ENCODE measurements at places on chromosomes 12 and 14.

DNA sequence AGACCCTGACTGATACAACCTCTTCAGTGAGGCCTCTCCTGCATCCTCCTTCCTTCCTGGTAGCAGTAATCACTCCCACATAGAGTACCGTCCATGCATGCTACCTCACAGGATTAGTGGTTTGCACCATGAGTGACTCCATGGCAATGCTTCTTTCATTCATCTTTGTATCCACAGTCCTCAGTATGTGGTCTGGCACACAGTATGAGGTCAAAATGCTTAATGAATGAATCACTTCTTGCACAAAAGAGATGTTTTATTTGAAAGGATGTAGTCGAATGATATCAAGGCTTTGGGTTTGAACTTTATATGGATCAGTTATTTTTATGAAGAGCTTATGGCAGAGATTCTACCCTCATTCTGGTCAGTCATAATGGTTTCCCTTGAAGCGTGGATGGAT, 42.2 kb downstream of the KCNA5 start:
- no peak for DNase-seq

DNA sequence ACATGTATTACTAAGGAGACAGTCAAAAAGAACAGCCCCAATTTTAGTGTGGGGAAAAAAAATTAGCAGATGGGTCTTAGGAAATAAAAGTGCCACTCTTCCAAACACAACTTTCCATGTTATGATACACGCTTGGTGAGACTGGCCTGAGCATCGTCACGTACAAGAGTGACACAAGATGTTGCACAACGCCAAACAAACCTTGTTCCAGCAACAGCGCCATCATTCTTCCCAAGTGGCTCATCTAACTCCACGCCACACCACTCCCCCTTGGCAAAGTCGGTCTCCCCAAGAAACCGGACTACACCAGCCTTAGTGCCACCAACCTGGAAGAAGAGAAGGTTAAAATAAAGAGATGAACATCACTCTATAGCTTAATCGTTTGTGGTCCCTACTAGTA, 58.7 kb downstream of the CLIP1 start:
- DNase-seq = no peak

DNA sequence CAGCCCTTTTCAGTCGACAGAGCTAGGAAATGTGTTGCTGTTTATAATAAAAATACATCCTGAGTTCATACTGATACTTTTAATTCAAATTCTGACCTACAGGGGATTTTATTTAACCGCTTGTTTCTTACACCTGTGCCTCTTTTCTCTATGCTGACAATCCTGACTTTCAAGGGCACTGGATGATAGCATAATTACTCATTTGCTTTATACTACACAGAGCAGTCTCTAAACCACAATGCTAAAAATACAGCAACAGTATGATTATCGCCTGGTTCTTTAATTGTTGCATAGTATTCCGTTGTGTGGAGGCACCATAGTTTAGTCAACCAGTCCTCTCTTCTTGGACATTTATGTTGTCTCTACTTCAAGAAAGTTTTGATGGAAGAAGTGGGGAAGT, 372.9 kb downstream of the DPF3 start:
- no peak for DNase-seq

DNA sequence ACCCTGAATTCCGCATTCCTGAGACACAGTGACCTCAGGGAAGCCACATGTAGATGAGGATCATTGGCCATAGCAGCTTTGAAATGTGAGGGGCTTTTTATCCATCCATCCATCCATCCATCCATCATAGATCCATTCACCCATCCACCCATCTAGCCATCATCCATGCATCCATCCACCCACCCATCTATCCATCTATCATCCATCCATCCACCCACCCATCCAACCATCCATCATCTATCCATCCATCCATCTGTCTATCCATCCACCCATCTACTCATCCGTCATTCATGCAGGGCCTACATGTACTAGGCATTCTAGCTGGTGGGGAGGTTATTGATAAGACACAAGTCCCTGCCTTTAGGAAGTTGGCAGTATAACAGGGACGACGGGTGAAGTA, 27.9 kb upstream of the CEBPE start:
- DNase-seq = no peak

DNA sequence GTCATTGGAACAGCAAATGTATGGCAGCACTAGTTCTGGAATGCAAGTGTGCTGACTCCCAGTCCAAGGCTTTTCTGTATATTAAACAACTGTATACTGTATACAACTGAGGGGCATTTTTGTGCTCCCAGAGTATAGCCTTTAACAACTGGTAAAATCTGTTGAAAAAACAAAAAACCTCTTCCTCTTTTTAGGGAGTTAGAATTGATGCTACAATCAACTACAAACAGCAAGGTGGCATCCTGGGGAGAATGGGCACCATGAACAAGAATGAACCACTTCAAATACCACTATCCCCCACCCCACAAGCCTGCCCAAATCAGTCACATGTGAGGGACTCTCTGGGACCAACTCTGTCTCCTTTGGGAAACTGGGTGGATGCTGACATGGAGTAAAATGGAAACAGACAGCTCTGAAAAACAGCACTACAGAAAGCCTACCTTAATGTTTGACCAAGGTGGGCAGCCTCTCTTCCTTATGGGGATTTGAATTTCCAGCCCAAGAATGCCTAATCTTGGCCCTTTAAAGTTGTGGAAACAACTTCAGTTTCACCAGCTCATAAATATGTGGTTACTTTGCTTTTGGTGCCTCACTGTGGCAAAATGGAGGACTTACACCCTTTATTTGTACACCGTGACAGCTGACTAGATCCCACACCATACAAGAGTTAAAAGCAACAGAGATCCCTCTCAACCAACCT, 7.5 kb downstream of the VTI1B start:
- no peak for DNase-seq

DNA sequence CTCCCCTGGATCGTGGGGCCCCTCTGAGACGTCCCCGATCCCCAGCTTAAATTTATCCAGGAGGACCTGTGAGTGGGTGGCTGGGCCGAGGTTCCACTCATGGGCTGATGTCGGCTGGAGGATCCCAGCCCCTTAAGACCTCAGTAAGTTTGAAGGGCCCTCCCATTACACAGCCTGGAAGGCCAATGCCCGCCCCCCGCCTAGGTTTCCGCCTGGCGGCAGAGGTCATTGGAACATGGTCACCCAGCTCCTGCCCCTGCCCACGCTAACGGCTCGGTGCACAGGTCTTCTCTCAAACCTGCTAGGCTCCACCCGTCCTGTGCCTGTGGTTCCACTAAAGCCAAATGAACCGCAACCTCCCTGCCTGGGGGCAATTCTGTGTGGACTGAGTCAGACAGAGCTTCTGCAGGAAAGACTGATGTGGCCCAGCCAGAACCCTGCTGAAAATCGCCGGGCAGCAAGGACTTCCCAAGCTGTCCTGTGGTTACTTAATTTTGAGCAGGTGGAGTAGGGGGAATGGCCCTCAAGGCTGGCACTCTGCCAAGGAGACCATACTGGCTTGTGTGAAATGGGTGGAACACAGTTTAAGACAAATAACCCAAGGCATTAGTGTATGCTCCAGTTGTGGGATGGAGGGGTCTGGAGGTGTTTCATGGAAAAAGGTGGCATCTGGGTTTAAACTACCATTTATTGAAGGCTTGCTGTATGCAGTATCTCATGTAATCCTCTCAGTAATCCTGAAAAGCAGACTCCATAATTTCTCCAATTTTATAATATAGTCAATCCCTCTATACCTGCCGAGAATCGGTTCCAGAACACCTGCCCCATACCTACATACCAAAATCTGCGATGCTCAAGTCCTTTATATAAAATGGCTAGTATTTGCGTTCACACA, 903 bp upstream of the NT5DC3 start:
- peak; percentile 12 for DNase-seq

- DNase-seq = no peak
Observed at GRCh38 chr14:71592361-71592760, 339.9 kb upstream of the RGS6 start.

- DNase-seq = no peak
Observed at GRCh38 chr14:57491640-57492039, 2.0 kb downstream of the CCDC198 start.

DNA sequence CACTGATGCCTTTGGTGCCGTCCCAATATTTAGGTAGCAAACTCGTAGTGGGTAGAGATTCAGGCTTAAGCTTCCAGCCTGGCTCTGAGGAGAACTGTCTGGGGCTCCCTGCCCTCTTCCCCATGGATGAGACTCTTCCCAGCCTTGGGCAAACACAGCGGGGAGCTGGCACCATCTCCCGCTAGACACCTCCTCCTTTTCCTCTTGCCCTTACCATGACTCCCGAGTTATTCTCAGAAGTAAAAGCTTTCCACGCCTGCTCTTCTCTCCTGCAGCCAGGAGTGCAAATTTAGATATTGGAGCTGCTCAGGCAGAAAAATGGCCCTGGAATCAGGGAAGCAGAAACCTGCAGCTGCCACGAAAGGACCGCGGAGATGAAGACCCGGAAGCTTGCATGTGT, 45.6 kb upstream of the RBM19 start:
- DNase-seq = no peak

- DNase-seq = no peak
Observed at GRCh38 chr12:52895726-52896189, 9.1 kb downstream of the KRT8 start.

- no peak for DNase-seq
Observed at GRCh38 chr14:35861204-35861868, 35.2 kb downstream of the BRMS1L start.

Data from activated CD4-positive, alpha-beta T cell treated with anti-CD3 and anti-CD28 coated beads for 1 hour (primary cell).